ENCODE measurements at places on chromosomes 5 and 9.

DNA sequence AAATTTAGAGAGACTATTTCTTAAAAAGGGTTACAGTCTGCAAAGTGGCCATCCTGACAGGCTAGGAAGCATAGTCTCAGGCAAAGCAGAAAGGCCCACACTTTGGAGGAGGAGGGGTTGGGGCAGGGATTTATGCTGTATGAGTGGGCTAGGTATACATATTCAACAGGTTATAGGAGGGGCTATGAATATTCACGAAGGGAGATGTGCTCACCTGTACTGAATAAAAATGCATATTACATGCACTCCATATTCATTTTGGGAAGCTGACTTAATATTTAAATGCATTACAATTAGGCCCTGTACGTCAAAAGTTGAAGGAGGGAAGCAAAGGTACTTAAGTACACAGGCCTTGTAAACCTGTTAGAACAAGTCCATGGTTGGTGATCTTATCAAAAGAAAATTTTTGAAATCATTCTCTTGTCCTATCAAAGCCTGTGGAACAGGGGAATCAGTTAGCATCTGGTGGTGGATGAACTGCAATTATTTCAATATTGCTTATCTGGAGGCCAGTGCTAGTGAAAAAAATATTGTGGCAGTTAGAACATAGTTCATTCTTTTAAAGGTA, 1.6 kb downstream of the CENPP start:
- DNase-seq, result no peak

DNA sequence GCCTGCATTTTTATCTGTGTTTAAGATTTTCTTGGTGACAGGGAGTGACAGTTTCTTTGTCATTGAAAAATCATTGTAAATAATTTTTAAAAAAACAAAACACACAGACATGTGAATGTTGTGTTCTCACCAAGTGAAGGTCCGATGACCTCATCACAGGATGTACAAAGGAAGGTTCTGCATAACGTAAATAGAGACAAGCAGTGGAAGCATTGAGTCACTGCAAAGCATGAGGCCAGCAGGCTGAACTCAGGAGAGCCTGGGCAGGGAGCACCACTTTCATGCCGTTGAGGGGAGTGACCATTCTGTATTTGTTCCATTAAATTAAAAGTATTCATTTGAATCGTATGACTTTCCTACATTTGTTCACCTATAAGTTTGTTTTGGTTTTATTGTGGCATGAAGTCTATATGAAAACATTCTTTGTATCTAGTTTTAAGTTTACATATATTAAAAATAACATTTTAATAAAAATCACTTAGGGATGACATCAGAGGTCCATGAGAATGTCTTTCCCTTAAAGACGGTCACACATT, 70.4 kb upstream of the TLE1 start:
- DNase-seq, result no peak

- DNase-seq, result peak; percentile 7
Observed at GRCh38 chr9:468766-469426, 254.2 kb downstream of the DOCK8 start.

GRCh38 chr9:125495172-125496119, 211.6 kb downstream of the MAPKAP1 start:
- DNase-seq, result no peak

DNA sequence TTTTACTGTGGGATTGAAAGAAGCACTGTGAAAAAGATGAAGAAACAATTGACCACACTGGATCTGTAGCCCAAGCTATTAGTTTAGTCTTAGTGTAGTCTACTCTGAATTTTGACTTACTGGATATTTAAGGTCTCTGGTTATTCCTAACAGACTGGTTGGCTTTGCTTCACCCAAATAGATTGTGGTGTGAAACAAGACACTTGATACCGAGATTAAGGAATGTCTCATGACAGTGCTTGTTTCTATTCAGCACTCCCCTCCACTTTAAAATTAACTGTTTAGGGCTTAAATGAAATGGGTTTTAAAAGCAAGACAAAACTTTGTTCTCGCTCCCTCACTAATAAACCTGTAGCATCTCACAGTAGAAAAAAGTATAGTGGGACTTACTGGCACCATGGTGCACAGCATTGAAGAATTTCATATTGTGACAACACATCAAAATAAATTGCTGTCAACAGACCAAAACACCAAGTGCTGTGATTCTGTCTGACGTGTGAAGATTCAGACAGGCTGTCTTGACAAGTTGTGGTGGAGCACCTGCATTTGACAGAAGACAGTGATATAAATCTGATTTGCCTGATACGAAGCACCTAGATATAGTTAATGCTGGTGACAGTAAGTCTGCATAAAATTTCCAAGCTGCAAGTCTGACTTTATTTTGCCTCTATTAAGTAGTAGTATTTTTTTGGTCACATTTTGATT, 73.1 kb downstream of the PBX3 start:
- DNase-seq, result no peak

DNA sequence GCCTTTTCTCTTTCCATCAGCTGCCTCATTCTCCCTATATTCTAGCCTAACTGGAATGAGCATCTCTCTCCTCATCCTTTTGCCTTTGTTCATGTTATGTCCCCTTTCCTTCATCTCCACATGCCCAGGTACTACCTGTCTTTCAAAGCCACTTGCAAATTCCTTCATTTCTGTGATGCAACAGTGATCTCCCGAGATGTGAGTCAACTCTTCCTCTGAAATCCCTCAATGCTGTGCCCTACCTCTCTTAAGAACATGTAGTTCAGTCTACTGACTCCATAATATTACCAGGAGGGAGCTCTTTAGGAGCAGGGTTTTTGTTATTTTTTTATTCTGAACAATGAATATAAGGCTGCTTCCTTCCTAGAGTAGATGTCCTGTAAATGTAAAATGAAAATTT, 91.6 kb downstream of the ZNF462 start:
- no peak for DNase-seq

- DNase-seq, result no peak
Observed at GRCh38 chr5:120516805-120517204, 52.7 kb downstream of the PRR16 start.

DNA sequence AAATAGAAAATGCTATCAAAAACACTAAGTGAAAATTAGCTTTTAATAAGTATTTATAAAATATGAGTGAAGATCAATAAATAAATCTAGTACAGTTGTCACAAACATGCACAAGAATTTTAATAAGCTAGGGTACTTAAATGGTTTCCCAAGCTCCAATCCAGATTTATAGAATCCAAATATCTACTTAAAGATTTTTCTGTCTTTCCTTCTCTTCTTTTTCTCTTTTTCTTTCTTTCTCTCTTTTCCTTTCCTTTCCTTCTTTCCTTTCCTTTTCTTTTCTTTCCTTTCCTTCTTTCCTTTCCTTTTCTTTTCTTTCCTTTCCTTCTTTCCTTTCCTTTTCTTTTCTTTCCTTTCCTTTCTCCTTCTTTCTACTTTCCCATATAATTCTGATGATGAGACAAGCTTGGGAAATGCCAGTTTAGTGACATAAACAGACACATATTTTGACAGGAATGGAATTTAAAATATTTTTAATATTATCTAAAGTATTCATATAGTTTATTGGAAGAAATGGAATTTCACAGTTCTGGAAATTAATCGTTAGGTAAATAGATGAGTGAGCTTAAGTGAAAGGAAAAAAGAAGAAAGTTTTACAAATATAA, 832.8 kb downstream of the NR2F1-AS1 start:
- DNase-seq, result no peak

- DNase-seq, result no peak
Observed at GRCh38 chr5:57986761-57987341, 473.0 kb downstream of the PLK2 start.

DNA sequence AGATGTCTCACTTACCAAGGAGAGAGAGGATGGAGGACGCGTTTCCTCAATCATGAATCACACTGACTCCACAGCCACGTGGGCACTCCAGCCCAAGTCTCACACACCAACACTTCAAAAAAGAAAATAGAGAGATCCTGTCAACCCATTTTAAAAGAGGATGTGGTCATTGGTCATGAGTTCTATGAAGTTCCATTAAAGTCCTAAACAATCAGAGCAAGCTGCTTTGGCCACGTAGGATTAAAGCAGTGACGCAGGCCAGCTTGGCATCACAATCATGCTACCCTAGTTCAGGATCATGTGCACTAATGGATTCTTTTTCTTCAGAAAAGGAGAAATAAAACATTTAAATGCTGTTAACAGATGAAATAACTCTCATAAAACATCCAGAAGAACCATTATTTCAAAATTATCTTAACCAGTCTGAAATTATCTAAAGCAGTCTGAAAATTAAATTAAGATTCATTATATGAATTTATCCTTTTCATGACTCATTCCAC, 108.1 kb downstream of the SEMA5A start:
- DNase-seq, result no peak

- DNase-seq, result no peak
Observed at GRCh38 chr9:124390794-124391658, 24.2 kb downstream of the PSMB7 start.

- no peak for DNase-seq
Observed at GRCh38 chr9:3473405-3473804, 52.4 kb downstream of the RFX3 start.

GRCh38 chr5:138625134-138625533, 49.9 kb upstream of the HSPA9 start:
- DNase-seq, result no peak

GRCh38 chr5:118548761-118549720, 439.3 kb downstream of the DTWD2 start:
- DNase-seq, result no peak

DNA sequence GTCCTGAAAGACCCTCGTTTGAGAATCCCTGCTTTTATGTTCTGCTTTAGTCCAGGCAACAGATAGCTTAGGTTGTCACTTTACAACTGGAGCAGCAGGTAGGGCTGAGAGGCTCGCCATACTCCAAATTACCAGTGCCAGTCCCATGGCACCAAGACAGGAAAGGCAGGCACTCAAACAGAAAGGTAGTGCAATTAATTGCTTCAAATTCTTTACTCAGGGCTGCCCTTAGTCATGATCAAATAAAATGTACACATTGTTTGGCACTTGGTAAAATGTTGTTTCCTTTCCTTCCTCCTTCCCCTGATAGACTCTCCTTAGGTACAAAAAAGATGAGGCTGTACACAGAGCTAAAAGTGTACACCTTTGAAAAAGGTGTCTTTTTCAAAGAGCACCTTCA, 115.8 kb upstream of the CCDC152 start:
- no peak for DNase-seq

DNA sequence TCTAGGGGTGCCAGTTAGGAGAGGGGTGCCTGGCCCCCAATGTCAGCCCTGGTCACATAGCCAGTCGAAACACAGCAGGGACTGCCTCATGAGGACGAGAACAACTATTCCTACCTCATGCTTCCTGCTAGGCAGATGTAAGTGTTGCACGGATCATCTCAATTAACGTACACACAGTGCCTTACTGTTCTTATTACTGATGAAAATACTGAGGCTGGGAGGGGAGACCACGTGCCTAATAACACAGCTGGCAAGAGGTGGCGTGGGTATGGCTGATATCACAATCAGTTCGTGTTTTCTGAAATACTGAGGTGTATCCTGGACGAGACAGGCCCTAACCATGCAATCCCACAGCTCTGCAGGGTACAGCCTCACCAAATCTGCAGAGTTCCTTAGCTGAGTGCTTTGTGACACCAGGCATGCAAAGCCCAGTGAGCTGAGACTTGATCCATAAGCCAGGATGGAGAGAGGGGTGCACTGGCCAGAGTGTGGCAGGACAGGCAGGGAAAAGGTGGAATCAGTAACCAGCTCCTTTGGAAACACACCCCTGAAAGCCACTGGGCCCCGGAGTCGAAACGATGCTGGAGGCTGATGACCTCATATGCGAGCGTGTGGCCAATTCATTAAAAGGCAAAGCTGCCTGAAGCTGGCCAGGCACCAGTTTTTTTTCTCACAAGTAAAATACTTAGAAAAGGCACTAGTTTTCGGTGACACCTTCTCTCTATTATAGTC, 63.9 kb downstream of the PRRT1B start:
- no peak for DNase-seq

GRCh38 chr9:5886114-5886939, 4.4 kb upstream of the MLANA start:
- peak; percentile 91 for DNase-seq

Measured in activated CD4-positive, alpha-beta T cell treated with anti-CD3 and anti-CD28 coated beads for 48 hours (primary cell).